ENCODE measurements at places on chromosomes 12 and 14.
A peak's percentile ranks its signal among the peaks of the same experiment; 100 is the strongest.

DNA sequence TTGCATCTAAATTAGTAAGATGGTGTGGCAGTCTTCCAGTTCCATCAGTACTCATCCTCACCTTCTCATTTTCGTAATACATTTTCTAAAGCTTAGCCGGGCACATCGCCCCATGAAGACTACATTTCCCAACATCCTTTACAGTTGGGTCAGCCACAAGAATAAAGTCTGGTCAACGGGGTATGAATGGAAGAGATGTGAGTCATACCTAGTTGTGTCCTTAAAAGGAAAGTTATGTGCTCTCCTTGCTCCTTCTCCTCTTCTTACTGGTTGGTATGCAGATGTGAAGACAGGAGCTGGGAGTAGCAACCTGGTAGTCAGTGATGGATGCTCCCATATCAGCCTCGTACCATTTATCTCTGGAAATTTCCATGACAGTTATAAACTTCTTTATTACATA is 35.9 kb upstream of the EGLN3 start:
- no peak for DNase-seq

GRCh38 chr12:30108666-30109065 is 324.9 kb upstream of the TMTC1 start:
- DNase-seq: no peak

DNA sequence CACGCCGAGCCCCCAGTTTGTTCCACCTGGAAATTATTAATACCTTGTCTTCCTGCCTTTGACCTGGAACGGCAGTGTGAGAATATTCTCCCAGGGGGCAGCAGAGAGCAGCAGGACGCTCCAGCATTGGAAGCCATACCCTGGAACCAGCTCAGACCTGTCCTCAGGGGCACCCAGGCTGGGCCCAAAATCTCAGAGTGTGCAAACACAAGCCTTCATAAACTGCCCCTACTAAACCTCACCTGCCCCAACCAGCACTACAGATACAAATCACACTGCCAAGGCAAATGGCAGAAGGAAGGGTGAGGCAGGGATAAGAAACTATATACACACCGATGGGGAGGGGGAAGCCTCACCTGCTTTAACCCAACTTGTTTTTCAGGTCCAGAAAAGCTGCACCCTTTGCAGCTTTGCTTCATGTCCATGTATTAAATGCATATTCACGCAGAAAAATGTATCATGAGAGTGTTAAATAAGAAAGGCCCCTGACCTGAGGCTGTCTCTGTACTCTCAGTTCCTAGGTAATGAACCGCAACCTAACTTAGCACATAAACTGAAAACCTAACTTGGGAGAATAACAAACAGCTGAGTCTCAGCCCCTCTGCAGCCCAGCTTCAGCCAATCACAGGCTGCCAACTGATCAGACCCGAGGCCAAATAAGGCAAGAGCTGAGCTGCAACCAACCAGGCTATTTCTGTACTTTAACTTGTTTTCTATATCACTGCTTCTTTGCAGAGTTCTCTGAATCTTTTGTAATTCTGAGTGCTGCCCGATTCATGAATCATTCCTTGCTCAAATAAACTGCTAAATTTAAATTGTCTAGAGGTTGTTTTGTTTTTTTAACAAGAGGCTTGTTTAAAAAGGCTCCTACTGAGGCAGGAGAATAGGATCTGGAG is 130.1 kb downstream of the SPTSSA start:
- DNase-seq: peak; percentile 80

- peak; percentile 70 for DNase-seq
Observed at GRCh38 chr12:108840605-108841332, 16.6 kb downstream of the SSH1 start.

DNA sequence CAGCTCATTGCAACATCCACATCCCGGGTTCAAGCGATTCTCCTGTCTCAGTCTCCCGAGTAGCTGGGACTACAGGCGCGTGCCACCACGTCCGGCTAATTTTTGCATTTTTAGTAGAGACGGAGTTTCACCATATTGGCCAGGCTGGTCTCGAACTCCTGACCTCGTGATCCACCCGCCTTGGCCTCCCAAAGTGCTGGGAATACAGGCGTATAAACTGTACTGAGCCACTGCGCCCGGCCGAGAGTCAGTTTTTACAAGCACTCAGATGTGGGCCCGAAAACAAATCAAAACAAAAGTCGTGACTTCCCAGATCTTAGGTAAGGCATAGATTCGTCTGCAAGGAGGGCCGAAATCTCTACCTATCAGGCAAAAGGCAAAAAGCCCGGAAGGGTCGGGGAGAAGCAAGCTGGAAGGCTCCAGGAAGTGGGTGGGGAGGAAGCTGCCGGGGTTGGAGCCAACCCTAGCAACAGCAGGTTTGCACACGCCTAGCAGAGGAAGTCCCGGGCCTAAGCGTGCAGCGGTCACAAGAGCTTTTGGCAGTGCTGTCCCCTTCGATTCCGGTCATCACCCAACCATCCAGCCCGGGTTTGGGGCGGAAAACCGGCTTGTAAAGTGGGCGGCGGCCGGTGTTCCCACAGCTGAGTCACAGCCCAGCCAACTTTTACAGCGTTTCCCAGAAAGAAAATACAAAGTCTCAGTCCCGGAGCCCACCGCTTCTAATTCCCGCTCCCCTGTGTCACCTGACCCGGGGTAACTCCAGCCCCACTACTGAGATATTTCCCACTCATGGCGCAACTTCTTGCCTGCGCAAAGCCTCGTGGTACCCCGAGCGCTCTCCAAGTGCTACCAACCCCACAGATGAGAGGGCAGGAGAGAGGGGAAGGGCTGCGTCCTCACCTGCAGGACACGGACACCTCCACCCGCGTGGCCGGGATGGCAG is 583 bp downstream of the CPNE8 start:
- peak; percentile 94 for DNase-seq

DNA sequence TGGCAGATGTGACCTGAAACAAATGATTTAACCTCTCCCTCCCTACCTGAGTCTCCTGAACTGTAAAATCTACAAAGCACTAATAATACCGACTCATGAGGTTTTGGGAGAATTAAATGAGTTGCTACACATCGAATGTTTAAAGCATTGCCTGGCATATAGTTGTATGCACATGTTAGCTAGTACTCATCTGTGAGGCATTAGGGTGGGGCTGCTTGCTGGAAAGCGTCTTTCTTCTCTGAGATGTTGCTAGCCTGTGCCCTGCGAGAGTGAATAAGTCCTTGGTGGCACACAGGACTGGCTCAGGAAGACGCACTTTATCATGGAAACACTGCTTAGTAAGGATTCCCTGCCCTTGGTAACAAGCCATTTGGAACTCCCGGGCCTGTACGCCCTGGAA is 6.1 kb downstream of the RAPGEF3 start:
- no peak for DNase-seq

DNA sequence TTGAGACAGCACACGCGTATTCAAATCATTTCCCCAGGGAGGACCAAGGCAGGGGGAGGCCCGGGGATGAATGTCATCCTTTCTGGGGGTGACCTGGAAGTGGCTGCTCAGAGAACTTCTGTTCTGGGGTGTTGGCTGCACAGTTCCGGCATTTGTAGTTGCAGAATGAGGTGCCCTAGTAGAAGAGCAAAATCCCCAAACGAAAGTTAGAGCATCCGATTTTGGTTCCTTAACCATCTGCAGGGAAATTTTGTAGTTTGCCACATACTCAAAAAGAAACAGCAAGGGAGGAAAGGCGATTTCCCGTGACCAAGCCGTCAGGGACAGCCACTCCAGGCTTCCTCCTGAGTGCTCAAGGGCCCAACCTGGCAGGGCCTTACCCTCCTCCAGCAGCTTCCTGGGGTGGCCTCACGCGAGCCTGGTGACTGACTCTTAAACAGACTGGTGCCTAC is 13.0 kb upstream of the TRAF3 start:
- no peak for DNase-seq

- no peak for DNase-seq
Observed at GRCh38 chr14:42872786-42873185, 1266.1 kb downstream of the LRFN5 start.

Data from NCI-H82 (cell line).